ENCODE measurements at places on chromosomes 3 and 15.

DNA sequence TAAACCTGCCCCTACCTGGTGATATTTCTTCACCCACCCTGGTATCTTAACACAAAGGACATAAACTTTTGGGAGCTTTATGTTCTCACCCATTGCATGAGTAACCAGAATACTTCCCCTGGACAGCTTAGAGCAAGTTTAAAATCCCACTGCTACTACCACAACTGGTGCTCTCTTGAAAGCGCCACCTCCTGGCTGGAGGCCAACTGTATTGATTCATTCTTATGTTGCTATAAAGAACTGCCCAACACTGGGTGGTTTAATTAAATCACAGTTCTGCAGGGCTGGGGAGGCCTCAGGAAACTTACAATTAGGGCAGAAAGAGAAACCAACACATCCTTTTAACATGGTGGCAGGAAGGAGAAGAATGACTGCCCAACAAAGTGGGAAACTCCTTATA lies 592.4 kb downstream of the EPHA3 start:
- DNase-seq: no peak

GRCh38 chr3:66411961-66412887 lies 88.6 kb downstream of the LRIG1 start:
- DNase-seq: no peak

DNA sequence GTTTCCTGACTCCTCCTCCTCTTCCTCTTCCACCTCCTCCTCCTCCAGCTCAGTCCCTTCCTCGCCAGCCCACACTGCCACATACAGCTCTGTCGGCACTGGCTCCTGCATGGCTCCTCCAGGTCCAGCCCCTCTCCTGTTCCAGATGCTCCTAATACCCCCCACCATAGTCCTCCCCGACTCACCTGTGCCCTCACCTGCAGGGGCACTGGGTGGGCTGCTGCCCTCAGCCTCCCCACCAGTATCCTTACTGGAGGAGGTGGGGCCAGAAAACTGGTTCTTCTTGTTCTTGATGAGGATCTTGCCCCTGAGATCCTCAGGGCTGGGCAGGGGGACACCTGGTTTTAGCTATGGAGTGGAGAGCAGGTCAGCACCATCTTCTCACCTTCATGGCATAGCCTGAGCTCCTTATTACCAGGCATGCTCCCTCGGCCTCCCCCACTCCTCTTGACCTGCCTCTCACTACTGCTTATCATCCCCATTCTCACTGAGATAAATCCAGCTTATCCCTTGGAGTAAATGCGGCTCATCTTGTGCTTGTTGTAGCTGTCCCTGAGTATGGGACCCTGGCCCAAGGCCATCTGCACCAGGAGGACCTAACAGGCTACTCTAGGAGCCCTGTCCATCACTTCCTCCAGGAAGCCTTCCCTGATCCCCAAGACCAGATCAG lies 11.0 kb downstream of the PLCB2 start:
- DNase-seq: no peak

DNA sequence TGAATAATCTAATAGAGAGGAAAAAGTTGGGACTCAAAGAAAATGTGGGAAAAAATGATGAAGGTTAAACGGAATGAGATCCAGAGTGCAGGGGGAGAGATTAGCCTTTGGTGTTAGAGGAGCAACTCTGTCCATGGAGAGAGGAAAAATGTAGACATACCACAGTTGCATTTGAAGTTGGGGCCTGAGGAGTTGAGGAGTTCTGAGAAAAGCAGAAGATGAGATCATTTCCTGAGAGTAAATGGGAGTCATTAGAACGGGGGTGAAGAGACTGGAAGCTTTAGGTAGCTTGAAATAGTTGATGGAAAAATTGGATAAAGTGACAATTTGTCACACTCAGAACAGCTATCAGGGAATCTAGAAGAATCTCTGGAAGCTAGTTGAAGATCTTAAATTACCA lies 7.3 kb downstream of the CCR5AS start:
- DNase-seq: no peak

DNA sequence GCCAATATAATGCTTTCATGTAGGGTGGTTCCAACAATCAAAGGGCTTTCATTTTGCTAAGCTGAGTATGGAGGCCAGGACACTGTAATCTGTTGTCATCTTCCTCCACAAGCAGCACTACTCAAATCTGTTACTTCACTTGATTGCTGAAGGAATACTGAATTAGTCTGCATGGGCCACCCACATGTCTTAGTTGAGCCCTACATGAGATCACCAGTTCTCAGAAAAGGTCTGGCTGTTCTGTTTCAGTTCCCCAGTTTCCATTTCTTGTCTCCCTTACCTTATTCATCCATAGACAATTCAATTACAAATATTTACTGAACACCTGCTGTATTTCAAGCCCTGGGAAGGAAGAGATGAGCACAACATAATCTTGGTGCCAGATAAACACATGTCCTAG lies 119.2 kb downstream of the FHIT start:
- DNase-seq: no peak

DNA sequence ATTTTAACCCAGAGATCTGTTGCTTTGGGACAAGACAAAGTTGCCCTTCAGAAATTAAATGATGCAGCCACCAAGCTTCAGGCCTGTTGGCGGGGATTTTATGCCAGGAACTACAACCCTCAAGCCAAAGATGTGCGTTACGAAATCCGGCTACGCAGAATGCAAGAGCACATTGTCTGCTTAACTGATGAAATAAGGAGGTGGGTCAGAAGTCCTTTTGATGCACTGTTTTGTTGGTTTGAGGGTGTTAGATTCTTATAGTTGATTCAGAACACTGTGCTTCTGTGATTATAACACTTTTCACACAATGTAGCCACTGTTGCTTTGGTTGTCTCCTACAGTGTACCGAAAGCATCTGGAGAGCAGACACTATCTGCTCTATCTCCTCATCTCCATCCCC lies 20.8 kb upstream of the NXPE3 start:
- DNase-seq: no peak

- DNase-seq: no peak
These were observed 283.7 kb upstream of the PROK2 start for GRCh38 chr3:72068621-72069020.

GRCh38 chr3:138220242-138220641 lies 33.1 kb downstream of the ARMC8 start:
- no peak for DNase-seq

DNA sequence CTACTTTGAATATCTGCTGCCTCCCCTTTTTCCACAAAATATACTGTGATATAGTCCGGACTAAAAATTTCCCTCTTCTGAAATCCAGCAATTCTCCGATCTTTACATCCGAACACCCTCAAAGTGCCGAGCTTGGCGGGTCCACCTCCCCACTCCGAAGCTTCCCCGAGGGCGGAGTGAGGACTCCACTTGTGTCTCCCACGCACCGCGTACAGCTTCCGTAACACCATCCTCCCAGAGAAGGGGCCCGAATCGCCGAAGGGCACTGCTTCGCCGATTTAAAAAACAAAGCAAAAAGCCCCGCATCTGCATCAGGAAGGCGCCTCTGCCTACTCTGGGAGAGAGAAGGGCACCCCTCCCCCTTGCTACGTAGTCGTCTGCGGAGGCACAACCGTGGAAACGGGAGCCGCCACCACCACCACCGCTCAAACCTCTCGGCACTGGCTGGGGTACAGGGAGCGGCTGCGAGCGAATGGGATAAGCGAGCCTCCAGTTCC lies 551 bp downstream of the NCBP2 start:
- DNase-seq: peak; percentile 67

GRCh38 chr3:157530637-157531300 lies 27.6 kb upstream of the VEPH1 start:
- DNase-seq: no peak

DNA sequence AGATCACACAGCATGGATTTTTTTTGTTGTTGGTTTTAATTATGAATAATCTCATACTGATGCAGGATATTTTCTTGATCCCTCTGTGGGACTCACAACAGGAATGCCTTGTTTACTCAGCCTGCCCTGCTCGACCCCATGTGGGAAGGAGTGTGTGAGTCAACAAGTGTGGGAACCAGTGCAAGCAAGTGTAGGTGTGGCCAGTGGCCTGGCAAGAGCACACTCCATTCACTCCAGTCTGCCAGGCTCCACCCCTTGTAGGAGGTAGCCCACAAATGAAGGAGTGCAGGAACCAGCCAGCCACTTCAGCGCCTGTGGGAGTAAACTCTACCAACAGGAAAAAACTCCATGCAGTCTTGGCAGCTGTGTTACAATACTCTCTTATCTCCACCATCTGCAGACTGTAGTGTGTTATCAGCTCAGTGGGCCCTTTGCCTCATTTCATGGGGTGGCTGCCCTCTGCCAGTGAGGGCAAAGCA lies 393.6 kb downstream of the OTOL1 start:
- no peak for DNase-seq

DNA sequence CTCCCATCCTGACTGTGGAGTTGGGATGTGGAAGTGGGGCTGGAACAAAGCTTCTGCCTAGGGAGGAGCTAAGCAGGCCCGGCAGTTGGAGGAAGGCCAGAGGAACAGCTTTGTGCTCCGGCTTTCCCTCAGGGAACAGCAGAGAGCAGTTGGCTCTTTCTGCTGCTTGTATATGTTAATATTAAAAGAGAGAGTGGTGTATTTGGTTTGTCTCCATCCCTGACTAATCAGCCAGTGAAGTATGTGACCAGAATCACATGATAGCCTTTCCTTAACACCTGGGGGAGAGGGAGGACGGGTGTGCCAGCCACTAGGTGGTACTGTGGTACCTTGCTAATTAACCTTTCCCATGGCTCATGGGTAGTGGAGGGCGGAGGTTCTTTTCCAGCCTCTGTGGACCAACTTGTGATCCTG lies 10.0 kb downstream of the EIF2B5 start:
- DNase-seq: peak; percentile 27

DNA sequence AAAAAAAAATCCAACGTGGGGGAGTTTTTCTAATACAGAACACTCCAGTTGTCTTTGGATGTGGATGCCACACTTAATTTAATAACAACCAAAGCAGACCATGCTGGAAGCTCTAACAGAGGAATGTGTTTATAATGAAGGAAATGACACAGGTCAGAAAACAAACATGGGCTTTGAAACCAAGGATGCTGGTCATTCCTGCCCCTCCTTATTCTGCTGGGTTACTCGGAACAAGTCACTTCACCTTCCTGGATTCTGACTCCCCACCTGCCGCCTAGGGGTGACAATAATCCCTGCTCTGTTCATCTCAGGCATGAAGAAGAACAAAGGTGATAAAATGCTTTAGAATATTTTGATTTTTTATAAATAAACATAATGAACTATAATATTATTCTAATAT lies 240.9 kb upstream of the ADAMTS9 start:
- no peak for DNase-seq

- no peak for DNase-seq
These were observed at the start of gene GPR156 for GRCh38 chr3:120284747-120285507. GPR156 (minus strand) TSS chr3:120285222; CDS start chr3:120244098, 41,124 bp downstream.

DNA sequence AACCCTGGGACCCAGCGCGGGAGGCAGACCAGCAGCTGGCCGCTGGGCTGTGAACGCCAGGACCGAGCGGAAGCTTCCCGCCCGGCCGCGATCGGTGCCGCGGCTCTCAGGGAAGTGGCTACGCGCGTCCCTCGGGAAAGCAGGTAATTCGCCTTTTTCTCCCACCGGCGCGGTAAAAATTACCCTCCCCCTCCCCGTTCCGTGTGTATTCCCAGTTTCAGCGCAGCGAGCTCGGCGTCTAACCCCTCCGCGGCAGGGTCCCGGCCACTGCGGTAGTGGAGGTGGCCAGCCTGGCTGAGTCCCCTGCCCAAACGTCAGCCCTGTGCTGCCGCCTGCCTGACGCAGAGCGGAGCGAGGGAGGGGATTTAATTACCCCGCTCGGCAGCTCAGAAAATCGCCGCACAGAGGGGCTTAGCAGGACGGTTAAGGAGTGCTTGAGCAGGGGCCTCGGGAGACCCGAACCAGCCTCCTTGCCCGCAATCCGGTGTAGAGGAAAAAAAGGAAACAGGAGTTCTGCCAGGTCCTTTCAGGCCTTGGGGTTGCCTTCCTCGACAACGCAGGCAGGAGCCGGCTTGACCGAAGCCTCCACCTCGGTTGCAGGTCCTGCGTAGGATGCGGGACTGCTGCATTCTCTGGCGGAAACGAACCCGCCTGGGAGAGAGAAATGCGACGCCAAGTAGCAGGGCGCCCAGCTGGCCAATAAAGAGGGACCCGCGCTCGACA lies 2.9 kb downstream of the GATA2 start:
- no peak for DNase-seq

DNA sequence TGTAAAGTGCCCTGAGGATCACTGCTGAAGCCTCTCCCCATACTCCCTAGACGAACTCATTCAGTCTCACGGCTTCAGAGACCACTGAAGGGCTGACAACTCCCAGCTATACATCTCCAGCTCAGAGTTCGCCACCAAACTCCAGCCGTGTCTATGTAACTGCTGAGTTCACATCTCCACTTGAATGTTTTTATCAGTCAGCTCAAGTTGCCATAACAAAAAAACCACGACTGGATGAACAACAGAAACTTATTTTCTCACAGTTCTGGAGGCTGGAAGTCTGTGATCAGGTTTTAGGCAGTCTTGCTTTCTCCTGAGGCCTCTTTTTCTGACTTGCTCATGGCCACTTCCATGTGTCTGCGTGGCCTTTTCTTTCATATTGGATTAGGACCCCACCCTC lies 223.0 kb upstream of the LRRFIP2 start:
- no peak for DNase-seq

GRCh38 chr15:35115155-35115725 lies 30.1 kb upstream of the NANOGP8 start:
- no peak for DNase-seq

DNA sequence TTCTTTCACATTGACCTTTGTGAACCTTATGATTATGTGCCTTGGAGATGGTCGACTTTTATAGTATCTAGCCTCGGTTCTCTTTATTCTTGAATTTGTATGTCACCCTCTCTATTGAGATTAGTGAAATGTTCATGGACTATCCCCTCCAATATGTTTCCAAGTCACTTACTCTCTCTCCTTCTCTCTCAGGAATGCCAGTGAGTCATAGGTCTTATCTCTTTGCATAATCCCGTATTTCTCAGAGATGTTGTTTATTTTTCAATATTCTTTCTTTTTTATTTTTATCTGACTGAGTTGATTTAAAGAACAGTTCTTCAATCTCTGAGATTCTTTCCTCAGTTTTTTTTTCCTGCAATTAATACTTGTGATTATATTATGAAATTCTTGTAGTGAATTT lies 411.6 kb upstream of the CADM2 start:
- no peak for DNase-seq

GRCh38 chr15:81480645-81481053 lies 106.6 kb upstream of the TMC3 start:
- DNase-seq: no peak

- DNase-seq: no peak
These were observed 66.4 kb upstream of the TJP1 start for GRCh38 chr15:29888646-29889045.

DNA sequence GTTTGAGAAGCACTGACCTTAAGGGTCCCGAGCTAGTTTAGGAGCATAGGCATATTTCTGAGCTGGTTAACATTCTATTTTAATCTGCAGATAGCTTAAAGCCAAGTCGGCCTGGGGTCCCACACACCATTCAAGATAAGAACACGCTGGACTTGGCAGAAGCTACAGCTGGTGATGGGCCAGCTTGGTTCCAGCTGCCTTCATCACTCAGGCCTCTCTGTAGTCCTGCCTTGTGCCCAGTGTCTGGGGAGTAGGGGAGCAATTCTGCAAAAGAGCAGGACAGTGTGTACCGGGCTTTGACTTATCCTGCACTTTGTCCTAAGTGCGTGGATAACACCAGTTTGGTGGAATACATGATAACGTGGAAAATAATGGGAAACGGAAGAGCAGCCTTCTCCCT lies 164.5 kb downstream of the MEGF11 start:
- no peak for DNase-seq
